ENCODE measurements at places on chromosomes 7 and 10.

DNA sequence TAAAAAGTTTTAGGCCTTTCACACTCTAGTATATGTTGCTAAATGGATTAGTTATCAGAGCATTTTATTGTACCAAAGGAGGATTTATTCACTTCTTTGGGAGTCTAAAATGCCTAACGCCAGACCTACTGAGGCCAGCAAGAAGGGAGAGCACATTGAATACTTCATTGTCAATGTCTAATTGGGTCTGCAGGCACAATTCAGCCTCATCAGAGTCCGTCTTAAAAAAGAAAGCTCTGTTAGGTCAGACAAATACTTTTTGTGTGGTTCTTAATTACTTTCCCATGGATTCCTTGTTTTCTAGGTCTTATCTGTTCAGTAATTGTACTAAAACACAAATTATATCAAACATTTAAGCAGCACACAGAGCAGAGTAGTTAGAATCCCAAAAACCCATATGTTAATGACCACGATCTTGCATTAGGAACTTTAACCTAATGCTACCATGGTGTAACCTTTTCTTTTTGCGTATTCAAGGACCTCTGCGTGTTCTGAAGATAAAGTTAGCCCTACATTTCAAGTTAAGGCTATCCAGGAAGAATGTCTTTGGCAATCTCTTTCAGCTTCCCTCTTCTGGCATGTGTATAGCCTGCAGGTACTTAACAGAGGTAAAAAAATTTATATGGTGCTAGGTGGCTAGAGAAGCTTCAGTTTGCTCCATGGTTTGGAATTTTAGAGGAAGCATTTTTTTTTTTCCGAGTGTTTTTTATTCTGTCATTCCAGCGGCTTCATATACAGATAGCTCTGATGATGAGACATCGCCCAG lies 45.7 kb upstream of the STRIP2 start:
- DNase-seq, result no peak

DNA sequence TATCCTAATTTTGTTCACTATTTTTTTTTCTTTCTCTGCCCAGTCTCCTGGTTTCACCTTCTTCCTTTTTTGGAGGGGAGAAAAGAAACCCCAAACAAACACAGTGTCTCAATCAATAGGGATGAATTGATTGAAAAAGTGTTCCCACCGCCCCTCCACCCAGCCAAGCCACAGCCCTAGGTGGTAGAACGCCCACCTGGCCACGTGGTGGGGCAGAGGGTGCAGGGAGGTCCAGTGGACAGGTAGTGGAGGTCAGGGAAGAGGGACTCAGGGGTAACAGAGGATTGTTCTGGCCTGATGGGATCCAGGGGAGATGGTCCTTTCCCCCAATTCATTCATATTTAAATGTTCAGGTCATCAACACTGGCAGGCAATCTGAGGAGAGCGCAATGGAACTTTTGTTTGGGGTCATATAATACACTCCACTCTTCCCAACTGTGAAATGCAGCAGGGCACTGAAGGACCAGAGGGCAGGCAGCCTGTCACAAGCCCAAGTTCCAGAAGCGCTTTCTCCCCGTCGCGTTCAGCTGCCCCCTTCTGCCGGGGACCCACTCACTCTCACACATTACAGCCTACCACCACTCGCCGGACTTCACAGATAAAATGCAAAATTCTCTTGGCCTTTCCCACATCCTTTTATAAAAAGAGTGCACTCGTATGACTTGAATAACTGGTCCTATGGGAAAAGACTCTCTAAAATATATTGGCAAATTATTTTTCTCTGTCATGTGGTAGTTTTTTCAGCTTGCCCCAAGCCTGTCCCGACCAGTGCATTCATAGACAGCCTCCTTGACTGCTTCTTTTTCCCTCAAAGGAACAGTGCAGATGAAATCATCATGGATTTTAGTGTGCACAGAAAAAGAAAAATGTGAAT lies 1.6 kb downstream of the INHBA start:
- no peak for DNase-seq

DNA sequence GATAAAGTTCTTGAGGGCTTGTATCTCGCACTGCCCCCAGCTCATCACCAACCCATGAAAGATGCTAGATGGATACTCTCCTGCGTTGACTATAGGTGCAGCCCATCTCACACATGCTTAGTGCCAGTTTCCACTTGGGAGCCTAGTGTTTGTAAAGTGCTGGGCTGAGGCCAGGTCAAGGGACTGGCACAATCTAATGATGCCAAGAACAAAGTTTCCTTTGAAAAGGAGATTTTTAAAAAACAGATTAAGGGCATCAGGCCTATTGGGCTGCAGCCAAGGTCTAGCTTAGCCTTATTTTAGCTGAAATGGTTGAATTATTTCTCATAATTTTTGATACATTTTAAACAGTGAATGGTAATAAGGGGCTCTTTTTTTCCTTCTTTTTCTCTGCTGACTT lies 259.0 kb downstream of the ADRA2A start:
- no peak for DNase-seq

GRCh38 chr10:35626971-35627507 lies 15.1 kb downstream of the FZD8 start:
- DNase-seq, result no peak

GRCh38 chr10:10996966-10997620 lies 20.6 kb upstream of the CELF2 start:
- DNase-seq, result no peak

DNA sequence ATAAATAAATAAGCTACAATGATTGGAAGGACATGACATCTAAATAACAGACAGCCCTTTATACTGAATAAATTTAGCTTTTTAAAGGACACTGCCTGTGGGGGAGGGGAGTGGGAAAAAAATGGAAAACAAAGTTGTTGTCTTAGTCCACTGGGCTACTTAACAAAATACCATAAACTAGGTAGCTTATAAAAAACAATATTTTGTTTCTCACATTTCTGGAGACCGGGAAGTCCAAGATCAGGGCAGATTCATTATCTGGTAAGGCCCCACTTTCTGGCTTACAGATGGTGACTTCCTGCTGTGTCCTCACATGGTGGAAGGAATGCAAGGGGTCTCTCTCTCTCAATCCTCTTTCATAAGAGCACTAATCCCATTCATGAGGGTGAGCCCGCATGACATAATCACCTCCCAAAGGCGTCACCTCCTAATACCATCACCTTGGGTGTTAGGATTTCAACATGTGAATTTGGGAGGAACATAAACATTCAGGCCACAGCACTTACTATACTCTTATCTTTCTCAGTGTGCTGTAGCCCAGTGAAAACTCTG lies 43.0 kb downstream of the DNAJC12 start:
- DNase-seq, result no peak

- DNase-seq, result no peak
Observed at GRCh38 chr10:46033602-46034011, 3.2 kb upstream of the NCOA4 start.

- no peak for DNase-seq
Observed at GRCh38 chr7:90224195-90224594, 12.7 kb downstream of the STEAP2 start.

DNA sequence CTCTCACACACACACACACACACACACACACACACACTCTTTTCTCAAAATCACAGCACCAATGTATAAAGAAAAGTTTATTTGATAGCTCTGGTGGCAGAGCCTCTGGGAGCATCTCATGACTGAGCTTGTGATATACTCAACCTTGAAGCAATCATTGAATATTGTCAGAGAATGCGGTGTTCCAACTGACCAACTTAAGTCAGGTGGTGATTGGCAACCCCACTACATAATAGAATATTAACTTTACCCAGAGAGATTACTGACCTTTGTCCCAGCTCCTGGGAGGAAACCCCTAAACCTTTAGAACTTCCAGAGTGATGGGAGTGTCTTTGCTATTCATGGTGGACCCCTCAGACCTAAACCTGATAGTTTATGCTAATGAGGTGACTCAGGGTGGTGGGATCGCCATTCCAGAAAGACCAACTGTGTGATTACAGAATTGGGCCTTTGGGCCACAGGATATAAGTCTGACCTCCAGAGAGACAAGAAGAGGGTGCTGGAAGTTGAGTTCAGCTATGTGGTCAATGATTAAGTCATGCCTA lies 143.1 kb downstream of the OTUD1 start:
- no peak for DNase-seq

DNA sequence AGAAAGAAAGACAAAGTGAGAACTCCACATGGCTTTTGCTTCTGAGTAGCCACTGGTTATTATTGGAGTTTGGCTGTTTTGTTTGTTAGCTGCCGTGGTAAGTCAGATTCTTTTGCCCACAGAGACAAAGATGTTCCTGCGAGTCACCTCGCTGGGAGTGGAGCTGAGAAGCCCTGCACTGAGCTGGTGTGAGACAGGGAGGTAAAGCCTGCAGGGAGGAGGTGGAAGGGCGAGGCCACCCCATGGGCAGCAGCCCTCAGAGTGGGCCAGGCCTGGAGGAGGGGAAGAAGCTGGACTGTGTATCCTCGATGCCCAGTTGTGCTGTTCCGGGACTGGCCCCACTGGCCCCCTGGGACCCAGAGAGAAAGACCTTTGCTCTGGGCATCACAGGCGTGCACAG lies 14.3 kb upstream of the NOM1 start:
- no peak for DNase-seq

GRCh38 chr10:10959666-10960065 lies 58.0 kb upstream of the CELF2 start:
- DNase-seq, result no peak

DNA sequence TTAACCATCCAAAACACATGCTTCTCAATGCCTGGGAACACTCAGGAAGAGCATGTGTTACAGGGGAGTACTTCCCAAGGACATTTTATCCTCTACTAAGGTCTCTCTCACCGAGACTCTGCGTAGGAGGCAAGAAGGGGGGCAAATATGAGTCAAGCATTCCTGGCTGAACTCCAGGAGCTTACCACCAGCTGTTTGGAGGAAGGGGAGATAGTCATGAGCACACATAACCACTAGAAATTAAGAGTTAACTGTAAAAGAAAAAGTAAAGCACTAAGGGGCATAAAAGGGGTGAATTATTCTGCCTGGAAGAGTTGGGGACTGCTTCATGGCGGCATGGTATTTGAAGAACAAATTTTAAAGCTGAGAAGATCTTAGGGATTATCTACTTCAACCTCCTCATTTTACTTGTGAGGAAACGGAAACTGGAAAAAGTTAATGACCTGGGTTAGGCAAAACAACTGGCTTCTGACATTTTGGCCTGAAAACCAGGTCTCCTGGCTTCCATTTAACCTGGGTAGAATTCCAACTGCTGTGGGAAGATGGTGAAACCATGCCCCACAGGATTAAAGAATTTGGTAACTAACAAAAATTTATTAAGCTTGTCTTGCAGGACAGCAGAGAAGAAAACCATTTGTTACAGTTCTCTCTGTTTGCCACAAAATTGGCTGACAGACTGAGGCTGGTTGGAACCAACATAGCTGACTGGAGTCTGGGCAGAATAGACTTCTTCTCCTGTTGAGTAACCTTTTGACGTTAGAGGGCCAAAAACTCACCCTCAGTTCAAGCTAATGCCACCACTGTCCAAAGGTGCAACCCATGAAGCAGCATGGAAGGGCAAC lies 85.5 kb downstream of the SLC25A13 start:
- DNase-seq, result no peak

GRCh38 chr7:119886007-119886406 lies 387.0 kb upstream of the KCND2 start:
- no peak for DNase-seq

- DNase-seq, result no peak
Observed at GRCh38 chr7:141295367-141295895, 221.6 kb downstream of the TMEM178B start.

GRCh38 chr7:38938589-38938988 lies 29.6 kb upstream of the VPS41 start:
- DNase-seq, result no peak

DNA sequence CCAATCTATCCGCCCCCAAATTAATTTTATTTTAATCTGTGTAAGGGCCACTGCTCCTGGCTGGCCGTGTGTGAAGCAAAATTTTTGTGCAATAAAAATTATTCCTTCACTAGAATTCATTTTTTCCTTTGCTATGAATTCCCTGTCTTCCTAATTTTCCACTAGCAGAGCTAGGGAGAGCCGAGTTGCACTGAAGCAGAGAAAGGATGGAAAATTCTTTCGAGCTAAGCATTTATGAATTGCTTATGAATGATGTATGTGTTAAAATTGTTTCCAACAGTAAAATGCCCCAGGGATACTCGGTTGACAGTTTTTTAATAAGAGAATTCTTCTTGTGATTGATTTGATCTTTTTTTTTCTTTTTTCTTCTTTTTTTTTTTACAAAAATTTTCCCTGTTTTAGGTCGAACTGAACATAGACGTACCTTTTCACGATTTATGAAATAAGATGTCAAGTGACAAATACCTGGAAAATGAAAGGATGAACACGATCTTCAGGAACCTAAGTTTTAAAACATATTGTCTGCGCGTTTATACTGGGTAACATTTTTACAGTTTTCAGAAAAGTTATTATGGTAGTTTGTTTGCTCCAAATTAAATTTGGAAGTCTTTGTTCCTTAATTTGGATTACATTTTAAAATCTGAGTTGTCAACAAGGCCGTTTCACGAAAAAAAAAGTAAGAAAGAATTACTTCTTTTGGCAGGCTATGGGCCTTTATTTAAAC lies 288.8 kb upstream of the NFE2L3 start:
- DNase-seq, result no peak

GRCh38 chr7:150927956-150928344 lies 50.2 kb downstream of the KCNH2 start:
- DNase-seq, result no peak

DNA sequence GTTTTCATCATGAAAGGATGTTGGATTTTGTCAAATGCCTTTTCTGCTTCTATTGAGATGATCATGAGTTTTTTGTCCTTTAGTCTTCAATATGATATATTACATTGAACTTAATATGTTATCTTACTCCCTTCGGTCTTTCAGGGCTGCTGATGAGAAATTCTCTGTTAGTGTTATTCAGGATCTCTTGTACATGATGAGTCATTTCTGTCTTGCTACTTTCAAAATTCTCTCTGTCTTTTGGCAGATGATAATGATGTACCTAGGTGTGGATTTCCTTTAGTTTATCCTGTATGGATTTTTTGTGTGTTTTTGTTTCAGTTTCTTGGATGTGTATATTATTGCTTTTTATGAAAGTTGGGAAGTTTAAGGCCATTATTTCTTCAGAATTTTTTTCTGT lies 320.9 kb upstream of the NPSR1 start:
- no peak for DNase-seq

GRCh38 chr7:28889290-28889689 lies 68.8 kb downstream of the TRIL start:
- DNase-seq, result no peak

- DNase-seq, result no peak
Observed at GRCh38 chr10:129617768-129618167, 150.7 kb downstream of the MGMT start.

DNA sequence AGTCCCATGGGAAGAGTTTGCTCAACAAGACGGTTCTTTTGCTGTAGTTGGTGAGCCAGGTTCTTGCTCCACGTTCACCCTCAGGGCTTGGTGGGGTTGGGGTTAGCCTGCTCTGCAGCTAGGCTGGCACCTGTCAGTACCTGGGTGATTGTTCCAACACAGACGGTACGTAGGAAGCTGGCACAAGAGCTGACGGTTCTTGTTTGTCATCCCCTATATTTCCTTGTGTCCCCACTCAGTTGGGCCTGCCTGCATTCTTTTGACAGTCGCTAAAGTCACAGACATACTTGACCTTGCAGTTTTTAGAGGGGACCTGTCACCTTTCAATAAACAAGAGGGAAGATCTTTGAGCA lies 40.2 kb upstream of the SYPL1 start:
- DNase-seq, result no peak

- DNase-seq, result no peak
Observed at GRCh38 chr10:32538256-32538655, 92.3 kb downstream of the CCDC7 start.
